ENCODE measurements at places on chromosomes 4 and X. TPM values are rescaled to one million over a fixed set of nuclear protein-coding genes. Genes with fewer than 3 reads are reported as not detected.

DNA sequence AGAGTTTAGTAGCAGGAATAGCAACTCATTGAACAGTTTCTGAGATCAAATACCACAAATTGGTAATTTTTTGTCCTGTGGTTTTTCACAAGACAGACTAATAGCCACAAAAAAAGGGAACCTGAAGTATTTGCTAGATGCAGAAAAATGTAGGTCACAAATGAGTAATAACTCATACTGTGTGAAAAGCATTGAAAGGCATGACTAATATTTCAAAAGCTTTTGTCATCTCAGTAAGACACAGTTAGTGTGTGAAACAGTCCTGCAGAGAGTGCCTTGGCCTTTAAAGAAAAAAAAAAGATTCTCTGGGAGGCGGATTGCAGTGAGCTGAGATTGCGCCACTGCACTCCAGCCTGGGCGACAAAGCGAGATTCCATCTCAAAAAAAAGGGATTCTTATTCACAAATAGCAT lies 31.4 kb upstream of the SLC25A31 start:
- no peak for DNase-seq

ADAMTS3 gene
- 2.2 TPM for polyA plus RNA-seq

DNA sequence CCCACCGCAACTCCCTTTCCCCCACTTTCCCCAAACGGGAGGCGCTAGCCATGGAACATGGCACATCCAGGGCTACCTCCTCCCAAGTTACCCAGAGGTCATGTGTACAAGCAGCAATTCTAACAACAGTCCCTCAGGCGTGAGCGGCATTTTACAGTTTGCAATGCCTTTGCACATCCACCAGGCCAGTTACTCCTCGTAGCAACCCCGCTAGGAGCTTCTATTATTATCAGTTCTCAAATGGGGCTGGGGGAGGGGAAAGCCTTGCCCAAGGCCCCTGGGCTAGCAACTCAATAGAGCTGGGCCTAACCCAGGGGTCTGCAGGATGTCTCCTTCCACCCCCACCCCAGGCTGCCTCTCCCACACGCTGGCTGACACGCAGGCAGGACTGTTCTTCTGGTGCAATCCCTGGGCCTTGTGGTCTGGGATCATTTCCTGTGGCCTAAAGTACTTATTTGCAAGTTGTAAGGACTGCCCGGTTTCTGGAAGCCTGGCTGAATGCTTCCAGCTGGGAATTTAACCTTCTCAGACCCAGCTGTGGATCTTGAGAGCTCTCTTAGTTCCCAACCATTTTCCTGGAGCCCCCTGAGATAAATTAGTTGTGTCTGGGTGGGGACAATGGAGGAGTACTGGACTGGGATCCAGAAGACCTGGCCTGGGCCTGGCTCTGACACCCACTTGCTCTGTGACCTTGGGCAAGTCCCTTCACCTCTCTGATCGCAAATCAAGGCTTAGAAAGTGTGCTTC lies 27.7 kb downstream of the PJA1 start:
- DNase-seq, result peak; percentile 25

GRCh38 chr4:102687982-102688433 lies 72.8 kb downstream of the MANBA start:
- no peak for DNase-seq

SCARB2 gene
- polyA plus RNA-seq, result 217 TPM

COX7B gene
- 295 TPM for polyA plus RNA-seq

All from large intestine (tissue), 12 donors.